ENCODE measurements at places on chromosomes 16 and 17.

GRCh38 chr16:80552277-80552676 is 11.5 kb downstream of the DYNLRB2 start:
- DNase-seq: no peak

DNA sequence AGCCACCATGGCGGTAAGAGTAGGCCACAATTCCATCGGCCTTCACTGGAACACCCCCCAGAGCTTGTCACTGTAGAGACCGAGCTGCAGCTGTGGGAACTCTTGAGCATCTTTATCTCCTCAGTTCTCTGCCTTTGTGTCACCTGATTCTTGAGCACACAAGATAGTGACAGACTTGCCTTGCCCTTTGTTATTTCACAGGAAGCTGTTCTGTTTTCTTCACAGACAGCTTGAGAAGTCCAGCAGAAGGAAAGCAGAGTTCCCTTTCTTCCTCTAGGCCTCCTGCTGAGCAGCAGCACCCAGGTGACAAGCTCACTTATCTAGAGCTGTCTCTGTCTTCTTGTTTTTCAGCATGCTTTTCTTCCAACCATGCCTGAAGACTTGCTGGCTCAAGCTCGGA is 38.4 kb upstream of the ENDOV start:
- DNase-seq: no peak

DNA sequence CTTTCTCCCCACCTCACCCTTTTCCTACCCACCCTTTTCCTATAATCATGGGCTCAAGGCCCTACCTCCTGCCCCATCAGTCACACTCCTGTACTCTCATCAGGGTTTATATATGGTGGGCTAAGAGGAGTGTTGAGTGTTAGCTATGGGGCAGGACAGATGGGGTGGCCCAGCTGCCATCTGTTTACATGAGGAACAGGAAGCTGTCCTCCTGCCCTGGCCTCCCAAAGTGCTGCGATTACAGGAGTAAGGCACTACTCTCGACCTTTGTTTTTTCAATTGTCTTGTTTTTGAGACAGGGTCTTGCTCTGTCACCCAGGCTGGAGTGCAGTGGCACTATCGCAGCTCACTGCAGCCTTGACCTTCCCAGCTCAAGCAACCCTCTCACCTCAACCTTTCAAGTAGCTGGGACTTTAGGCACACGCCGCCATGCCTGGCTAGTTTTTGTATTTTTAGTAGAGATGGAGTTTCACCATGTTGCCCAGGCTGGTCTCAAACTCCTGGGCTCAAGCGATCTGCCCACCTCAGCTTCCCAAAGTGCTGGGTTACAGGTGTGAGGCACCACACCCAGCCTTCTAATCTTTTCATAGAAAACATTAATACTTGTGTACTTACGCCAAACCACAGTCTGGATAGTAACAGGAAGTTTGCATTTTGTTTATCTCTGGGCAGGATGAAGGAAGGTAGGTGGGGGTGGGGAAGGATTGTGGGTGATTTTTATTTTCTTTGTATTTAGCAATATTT is 1.6 kb downstream of the TRADD start:
- DNase-seq: no peak

- no peak for DNase-seq
Measured at GRCh38 chr17:80117491-80118401, 16.4 kb downstream of the GAA start.

- DNase-seq: no peak
Measured at GRCh38 chr17:82686366-82687324, 11.9 kb downstream of the RAB40B start.

- DNase-seq: no peak
Measured at GRCh38 chr16:4811773-4812172, 9.3 kb upstream of the ROGDI start.

DNA sequence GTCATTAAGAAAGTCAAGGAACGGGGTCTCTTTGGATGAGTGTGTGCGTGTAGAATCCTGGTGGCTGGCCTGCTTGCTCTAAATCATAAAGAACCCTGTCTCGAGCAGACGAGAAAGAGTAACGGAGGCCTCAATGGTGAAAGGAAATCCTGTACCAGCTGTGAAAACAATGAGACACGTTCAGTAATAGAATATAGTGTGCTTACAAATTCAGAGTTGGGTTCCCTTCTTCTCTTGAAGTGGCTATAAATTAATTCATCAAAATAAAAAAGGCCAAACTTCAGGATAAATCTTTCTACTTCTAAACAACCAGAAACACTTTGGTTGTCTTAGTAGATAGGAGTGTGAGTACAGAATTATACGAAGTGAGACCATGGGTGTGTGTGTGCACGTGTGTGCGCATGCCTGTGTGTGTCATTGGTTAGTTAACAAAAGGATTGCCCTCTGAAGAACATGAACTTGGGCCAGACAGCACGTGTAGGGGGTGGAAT is 48.5 kb downstream of the WWOX start:
- DNase-seq: no peak

DNA sequence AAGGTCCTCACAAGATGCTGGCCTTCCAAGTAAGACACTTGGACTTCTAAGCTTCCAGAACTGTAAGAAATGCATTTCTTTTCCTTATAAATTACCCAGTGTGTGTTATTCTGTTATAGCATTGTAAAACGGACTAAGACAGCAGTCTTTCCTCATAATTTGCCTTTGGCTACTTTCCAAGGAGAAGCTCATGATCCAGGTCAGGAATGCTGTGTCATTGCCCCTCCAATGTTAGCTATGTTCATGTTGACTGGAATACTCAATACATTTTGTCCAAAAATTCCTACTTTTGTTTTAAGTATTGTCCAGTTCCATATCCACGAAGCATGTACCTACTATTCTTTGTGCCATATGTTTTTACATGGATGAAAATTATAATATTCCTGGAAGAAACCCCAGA is 234.6 kb downstream of the HS3ST3A1 start:
- DNase-seq: no peak

DNA sequence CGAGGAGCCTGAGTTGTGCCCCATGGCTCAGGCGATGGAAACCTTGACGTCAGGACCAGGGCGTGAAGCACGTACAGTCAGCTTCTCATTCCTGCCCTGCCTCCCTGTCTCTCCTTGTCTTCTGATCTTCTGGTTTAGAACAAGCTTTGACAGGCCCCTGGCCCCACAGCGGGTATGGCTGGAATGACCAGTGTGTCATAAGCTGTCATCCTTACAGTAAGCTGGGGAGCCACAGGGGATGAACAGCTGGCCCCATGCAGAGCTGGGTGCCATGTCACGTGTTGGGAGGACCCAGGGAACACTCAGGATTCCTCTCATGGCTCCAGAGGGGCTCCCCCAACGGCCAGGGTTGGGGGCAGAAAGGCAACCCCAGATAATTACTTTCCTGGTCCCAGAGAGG is 157.6 kb upstream of the PLCG2 start:
- no peak for DNase-seq

GRCh38 chr16:83926726-83927397 is 26.2 kb upstream of the OSGIN1 start:
- peak; percentile 35 for DNase-seq

DNA sequence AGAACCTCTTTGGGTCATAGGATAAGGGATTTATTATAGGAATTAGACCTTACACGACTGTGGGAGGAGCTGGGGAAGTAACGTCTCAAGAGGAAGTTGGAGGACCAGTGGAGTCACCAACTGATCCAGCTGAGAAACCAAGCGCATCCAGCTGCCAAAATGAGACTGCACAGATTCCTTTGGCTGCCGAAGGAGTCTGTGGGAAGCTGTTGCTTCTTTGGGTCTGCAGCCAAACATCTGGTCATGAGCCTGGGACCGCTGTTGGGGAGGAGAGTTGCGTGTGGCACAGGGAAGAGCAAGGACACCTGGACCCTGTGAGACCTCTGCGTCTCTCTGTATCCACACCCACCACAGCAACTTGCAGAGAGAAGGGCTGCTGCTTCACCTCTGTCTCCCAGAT is 2.4 kb upstream of the NACA2 start:
- no peak for DNase-seq

DNA sequence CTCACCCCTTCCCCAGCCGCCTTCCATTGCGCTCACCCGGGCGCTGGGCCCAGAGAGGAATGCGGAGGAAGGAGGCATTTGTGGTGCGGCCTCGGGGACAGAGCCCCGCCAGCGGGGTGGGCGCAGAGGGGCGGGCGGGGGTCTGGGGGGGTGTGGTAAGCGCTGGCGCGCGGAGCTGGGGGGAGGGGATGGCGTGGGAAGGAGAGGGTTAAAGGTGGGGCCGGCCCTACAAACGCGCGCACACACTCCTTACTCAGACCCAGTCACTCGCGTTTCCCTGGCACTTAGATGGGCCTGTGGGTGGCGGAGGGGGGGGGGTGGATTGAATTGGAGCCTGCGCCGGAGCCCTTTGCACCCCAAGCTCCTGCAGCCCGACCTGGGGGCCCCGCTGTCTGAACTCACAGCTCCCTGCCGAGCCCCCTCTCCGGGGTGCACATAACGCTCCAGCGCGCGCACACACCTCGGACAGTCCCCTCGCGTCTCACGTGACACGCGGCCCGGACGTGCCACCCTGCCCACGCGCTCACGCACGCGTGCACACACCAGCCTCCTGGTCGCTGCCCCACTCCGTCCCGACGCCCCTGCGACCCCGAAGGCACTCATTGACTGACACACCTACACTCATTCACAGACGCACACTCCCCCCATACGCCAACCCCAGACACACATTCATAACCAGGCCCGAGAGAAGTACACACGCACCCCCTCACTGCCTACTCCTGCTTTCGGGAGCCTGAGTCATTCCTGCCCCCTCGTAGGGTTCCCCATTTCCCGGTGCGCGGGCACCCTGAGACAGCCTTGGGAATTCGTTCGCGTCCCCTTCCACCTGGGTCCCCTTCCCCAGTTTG is 844 bp downstream of the TBKBP1 start:
- no peak for DNase-seq

GRCh38 chr17:71764505-71764904 is 356.3 kb upstream of the SOX9 start:
- DNase-seq: no peak

- DNase-seq: no peak
Measured at GRCh38 chr16:67949645-67950044, 5.7 kb upstream of the LCAT start.

DNA sequence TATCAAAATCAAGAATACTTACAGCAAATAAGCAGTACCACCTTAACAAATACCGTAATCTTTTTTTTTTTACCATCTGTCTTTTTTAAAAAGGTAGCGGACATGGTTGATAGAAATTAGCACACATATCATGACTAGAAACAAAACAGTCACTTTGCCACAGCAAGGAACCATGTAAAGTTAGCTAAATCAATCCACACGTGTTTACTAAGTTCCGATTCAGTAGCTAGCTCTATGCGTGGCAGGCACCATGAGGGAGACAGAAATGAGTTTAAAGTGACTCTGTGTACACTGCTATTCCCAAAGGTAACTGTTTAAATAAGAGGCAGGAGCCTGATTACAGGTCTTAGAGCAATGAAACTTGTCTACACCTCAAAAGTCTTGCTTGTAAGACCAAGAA is 108.6 kb downstream of the XYLT1 start:
- DNase-seq: no peak

DNA sequence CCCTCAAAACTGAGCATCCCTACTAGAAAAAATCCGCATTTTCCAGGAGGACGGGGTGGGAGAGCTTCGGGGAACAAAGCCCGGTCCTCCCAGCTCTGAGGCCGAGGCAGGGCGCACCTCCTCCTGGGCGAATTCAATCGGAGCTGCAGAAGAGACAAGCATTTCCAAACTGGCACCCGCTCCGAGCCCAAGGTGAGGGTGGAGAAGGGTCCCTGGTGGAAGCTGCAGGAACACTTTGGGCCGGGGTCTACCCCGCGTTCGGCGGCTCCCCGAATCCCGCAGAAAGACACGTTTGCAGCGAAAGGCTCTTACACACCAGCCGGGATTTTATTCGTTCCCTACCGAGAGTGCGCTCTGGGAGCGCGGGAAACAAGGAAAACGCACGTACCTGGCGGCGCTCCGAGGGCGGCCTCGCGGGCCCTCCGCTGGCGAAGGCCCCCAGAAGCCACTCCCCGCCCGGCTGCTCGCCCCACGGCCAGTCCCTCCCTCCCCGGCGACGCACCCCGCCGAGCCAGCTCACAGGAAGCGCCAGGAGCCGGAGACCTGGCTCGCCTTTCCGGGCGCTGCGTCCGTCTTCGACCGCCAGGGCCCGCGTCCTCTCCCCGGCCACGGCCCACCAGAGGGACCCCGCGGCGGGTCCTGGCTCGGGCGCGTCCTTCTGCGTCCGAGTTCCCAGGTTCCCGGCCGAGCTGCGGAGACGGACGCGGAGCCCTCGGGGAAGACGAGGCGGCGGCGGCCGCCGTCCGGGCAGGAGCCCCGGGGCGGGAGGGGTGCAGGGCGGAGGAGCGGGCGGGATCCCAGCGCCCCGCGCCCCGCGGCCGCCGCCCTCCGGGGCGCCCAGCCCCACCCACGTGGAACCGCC is 49.8 kb upstream of the BAHCC1 start:
- peak; percentile 41 for DNase-seq

Data from stimulated activated CD4-positive, alpha-beta T cell treated with anti-CD3 and anti-CD28 coated beads, TNF-alpha, amount 100 ng/mL, for 48 hours (primary cell).